ENCODE measurements at places on chromosomes 12 and 14. TPM values are rescaled to one million over a fixed set of nuclear protein-coding genes. Genes with fewer than 3 reads are reported as not detected.

Gene CDC42BPB
- total RNA-seq, result 96.5 TPM

Gene CLEC4E
- total RNA-seq, result not detected

Gene ABHD12B
- total RNA-seq, result not detected

Gene AQP2
- not detected for total RNA-seq

Gene MIPOL1
- 17.1 TPM for total RNA-seq

Gene IQSEC3
- total RNA-seq, result 0.33 TPM

Gene LRRC43
- 0.11 TPM for total RNA-seq

Gene CFAP54
- 5.4 TPM for total RNA-seq

Gene PLEKHA5
- total RNA-seq, result 27.6 TPM

Gene C14orf180
- total RNA-seq, result not detected

Gene MUCL1
- total RNA-seq, result not detected

Gene GDF3
- total RNA-seq, result not detected

Gene MSI1
- not detected for total RNA-seq

Gene CHGA
- not detected for total RNA-seq

Gene RASAL1
- total RNA-seq, result not detected

Gene GNG2
- total RNA-seq, result 26.6 TPM

Gene PRH2
- total RNA-seq, result 0.50 TPM

Gene WSCD2
- total RNA-seq, result not detected

Gene CLEC7A
- total RNA-seq, result not detected

Gene CLEC4C
- total RNA-seq, result not detected

Gene ALDH2
- total RNA-seq, result 47.7 TPM

Gene TAS2R7
- total RNA-seq, result not detected

Gene AACS
- total RNA-seq, result 67.6 TPM
